ENCODE measurements at places on chromosomes 12 and 14. TPM values are rescaled to one million over a fixed set of nuclear protein-coding genes. Genes with fewer than 3 reads are reported as not detected.

SYNDIG1L gene
- polyA plus RNA-seq: 0.11 TPM

DNA sequence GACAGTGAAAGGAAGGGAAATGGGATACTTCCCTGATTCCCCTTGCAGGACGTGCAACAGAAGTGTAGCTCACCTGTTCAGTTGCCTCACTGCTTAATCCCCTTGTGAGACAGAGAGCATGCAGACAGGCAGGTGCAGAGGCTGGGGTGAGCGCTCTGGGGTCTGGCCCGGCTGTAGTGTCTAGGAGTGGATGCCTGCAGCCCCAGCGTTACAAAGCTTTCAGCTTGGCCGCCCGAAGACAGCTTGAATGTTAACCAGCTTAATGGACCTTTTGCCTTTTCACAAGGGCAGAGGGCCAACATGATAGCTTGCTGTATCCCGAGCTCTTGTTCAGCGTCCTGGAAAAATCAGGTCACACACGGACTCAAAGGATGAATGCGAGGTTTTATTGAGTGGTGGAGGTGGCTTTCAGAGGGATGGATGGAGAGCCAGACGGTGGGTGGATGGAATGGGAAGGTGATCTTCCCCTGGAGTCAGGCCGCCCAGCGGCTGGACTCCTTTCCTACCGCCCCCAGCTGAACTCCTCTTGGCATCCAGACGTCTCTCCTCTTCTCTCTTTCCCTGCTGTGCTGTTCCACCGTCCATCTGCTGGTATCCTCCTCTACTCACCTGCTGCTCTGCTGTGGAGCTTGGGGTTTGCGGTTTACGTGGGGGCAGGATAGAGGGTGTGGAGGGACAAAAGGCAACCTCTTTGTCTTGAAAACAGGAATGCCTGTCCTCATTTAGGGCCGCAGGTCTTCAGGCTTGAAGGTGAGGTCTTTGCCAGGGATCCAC lies 86.2 kb upstream of the RESF1 start:
- no peak for DNase-seq

GRCh38 chr12:97140355-97140754 lies 233.3 kb downstream of the NEDD1 start:
- no peak for DNase-seq

MYF5 gene
- polyA plus RNA-seq: not detected

WSCD2 gene
- 0.02 TPM for polyA plus RNA-seq

CFAP251 gene
- 2.0 TPM for polyA plus RNA-seq

DNA sequence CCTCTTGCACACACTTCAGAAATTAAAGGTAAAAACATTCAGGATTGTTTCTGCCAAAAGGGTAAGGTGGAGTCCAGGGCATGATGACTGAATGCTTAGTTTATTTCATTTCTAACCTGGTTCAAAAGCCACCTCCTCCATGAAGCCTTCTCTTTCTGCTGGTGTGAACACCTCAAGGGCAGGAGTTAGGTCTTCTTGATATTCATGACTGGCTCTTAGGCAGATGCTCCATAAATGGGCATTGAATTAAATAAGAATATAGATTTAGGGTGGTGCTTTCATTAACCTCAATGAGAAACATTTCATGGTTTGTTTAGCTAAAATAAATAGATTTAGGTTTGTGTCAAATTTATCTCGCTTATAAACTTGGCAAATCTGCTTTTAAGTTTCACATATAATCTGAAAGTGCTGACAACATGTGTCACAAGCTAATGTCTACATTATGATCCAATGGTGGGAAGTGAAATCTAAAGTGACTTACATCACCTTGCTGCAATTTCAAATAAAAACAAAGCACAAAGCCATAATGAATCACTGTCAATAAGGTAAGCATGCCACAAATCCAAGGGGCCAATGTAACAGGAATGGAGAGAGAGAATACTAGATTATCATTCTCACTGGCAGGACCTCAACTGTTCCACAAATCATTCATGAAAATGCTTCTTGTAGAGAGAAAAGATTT lies 72.7 kb upstream of the GRIP1 start:
- DNase-seq: no peak

DNA sequence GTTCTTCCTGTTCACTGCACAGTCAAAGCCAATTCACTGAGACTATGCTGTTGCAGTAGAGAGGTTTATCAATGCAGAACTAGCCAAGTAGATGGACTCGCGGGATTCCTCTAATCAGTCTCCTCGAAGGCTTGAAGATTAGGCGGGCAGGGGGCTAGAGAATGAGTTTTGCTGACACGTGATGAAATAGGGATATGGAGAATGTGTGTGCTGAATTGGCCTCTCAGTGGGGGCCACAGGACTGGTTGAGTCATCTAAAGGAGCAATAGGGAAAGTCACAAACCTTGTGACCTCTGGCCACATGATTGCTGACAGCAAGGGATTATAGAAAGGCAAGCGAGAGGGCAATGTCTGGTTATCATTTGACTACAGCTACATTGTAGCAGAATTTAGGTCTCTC lies 12.7 kb downstream of the MIPOL1 start:
- DNase-seq: no peak

PARP11 gene
- polyA plus RNA-seq: 7.1 TPM

GRCh38 chr12:56193025-56193578 lies 3.8 kb upstream of the SMARCC2 start:
- DNase-seq: peak; percentile 67

GPR68 gene
- 3.6 TPM for polyA plus RNA-seq

KRT71 gene
- polyA plus RNA-seq: 3.6 TPM

GRCh38 chr14:100594625-100594951 lies 7.4 kb upstream of the BEGAIN start:
- DNase-seq: no peak

DNA sequence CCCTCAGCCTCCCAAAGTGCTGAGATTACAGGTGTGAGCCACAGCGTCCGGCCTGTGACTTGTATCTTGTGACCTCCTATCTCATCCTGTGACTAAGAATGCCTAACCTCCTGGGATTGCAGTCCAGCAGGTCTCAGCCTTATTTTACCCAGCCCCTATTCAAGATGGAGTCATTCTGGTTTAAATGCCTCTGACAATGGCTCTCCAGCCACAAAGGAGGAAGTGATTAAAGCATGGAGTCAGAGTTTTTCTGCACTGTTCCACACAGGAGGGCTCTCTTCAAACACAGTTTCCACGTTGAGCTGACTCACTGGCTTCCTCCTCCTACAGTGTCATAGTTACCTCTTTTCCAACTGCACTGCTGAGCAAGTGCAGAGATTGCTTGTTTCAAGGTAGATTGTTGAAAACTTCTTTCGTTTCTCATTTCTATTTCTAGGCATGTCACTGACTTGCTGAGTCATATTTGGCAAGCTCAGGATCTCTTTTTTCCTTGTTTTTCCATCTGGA lies 383.8 kb downstream of the PCNX1 start:
- DNase-seq: no peak

TEAD4 gene
- 15.1 TPM for polyA plus RNA-seq

CNTN1 gene
- polyA plus RNA-seq: 0.27 TPM

ZNF705A gene
- polyA plus RNA-seq: 0.05 TPM

DNA sequence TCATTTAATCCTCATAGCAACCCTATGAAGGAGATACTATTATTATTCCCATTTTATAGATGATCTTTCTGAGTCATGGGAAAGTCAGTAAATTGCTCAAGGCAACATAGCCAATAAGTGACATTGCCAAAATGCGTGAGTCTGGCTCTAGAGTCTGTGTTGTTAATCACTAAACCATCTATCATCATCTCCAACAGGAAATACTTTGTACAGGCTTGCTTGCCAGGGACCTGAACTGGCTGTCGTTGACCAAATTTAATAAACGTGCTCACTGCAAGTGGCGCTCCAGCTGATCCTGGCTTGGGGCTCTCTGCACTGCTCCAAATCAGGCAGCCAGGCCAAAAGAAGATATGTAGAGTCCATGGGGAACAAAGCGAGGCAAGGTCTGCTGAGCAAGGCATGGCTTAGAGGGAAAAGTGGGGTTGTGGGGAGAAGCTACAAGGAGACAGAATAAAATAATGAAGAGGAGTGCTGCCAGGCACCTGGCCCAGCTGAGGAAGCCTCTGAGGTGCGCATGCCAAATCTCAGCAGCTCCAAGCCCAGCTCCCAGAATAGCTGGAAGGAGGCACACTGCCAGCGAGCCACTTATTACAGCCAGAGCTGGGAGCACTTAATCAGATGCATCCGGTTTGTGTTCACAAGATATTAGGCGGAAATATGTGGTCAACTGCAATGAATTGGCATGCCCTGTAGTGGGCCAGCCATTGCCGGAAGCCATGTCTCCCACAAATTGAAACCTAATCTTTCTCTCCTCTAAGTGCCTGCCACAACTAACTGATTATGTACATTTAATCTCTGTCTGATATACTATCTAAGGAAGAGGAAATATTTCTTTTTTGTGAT lies 43.3 kb upstream of the PTPRO start:
- no peak for DNase-seq

KRT82 gene
- polyA plus RNA-seq: 0.34 TPM

- DNase-seq: no peak
These were observed 59.5 kb upstream of the FUT8 start for GRCh38 chr14:65352964-65353530.

PRIMA1 gene
- 0.84 TPM for polyA plus RNA-seq

GRCh38 chr12:120892265-120892664 lies 11.9 kb downstream of the SPPL3 start:
- no peak for DNase-seq

- DNase-seq: no peak
These were observed 13.8 kb upstream of the EEA1 start for GRCh38 chr12:92942905-92943304.

GRCh38 chr12:88982694-88983093 lies 369.6 kb downstream of the DUSP6 start:
- no peak for DNase-seq

GRCh38 chr12:130672089-130672820 lies 43.8 kb downstream of the RIMBP2 start:
- no peak for DNase-seq

DNA sequence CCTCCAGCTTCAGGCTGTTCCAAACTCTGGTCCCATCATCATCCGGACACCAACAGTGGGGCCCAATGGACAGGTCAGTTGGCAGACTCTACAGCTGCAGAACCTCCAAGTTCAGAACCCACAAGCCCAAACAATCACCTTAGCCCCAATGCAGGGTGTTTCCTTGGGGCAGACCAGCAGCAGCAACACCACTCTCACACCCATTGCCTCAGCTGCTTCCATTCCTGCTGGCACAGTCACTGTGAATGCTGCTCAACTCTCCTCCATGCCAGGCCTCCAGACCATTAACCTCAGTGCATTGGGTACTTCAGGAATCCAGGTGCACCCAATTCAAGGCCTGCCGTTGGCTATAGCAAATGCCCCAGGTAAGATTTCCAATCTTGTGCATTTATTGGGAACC lies 3.3 kb downstream of the SP1 start:
- DNase-seq: no peak

GPR84 gene
- 0.62 TPM for polyA plus RNA-seq

TSPAN8 gene
- 5.9 TPM for polyA plus RNA-seq

TMEM63C gene
- 0.64 TPM for polyA plus RNA-seq

GRCh38 chr12:109822951-109823411 lies 10.2 kb downstream of the TRPV4 start:
- no peak for DNase-seq

LUM gene
- 63.5 TPM for polyA plus RNA-seq

IL31 gene
- 0.14 TPM for polyA plus RNA-seq

- no peak for DNase-seq
These were observed 14.5 kb upstream of the PWP1 start for GRCh38 chr12:107670999-107671643.

DNA sequence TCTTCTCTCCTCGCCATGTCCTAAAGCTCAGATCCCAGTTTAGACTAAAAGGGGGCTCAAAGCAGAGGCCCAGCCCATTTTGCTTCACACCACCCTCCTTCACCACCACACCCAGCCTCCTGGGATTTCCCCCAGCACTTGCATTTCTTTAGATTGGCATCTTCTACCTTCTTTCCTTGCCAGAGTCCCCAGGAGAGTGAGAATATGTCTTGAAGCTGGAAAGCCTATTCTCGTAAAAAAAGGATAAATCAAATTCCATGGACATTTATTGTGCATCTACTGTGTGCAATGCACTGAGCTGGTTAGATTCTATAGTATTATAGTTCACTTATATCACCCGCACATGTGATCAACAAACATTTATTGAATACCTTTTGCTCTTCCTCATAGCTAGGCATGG lies 10.2 kb downstream of the FBXW8 start:
- DNase-seq: no peak

- no peak for DNase-seq
These were observed 154.3 kb downstream of the HELB start for GRCh38 chr12:66456612-66457011.

GRCh38 chr12:122458105-122459035 lies 35.9 kb upstream of the CLIP1 start:
- no peak for DNase-seq

GRCh38 chr14:74983343-74983742 lies 19.4 kb upstream of the EIF2B2 start:
- DNase-seq: no peak

CD163L1 gene
- polyA plus RNA-seq: 12.6 TPM

GRCh38 chr14:99636487-99636886 lies 8.4 kb upstream of the HHIPL1 start:
- DNase-seq: no peak
